Activated CD4-positive, alpha-beta T cell treated with anti-CD3 and anti-CD28 coated beads, Interleukin-2, amount 10 ng/mL, durations not matched to agents 7 days and 5 days (primary cell): ENCODE measurements at places on chromosomes 2 and 18. TPM values are rescaled to one million over a fixed set of nuclear protein-coding genes. Genes with fewer than 3 reads are reported as not detected.
A peak's percentile ranks its signal among the peaks of the same experiment; 100 is the strongest.

- no peaks in the 10 kb centered on the region for H3K36me3 ChIP-seq
- peaks cover 3% of the 10 kb centered on the region for H3K4me1 ChIP-seq
- H3K27ac ChIP-seq, result no peak overlapping the region
- peaks cover 2% of the 10 kb centered on the region for H3K27me3 ChIP-seq
Measured at GRCh38 chr2:60391230-60391629, 162.2 kb downstream of the BCL11A start.

GRCh38 chr18:45589356-45590035 lies 25.8 kb upstream of the SLC14A2 start:
- H3K4me1 ChIP-seq, result no peaks in the 10 kb centered on the region
- no peak overlapping the region for H3K4me3 ChIP-seq
- no peaks in the 10 kb centered on the region for H3K36me3 ChIP-seq
- H3K27ac ChIP-seq, result no peak overlapping the region
- no peak for DNase-seq
- no peaks in the 10 kb centered on the region for H3K27me3 ChIP-seq

GRCh38 chr2:168079236-168079635 lies 168.2 kb downstream of the STK39 start:
- H3K4me1 ChIP-seq, result no peaks in the 10 kb centered on the region
- H3K4me3 ChIP-seq, result no peak overlapping the region
- no peak overlapping the region for H3K27ac ChIP-seq
- DNase-seq, result no peak
- H3K27me3 ChIP-seq, result no peaks in the 10 kb centered on the region

GRCh38 chr18:25097057-25097456 lies 254.9 kb downstream of the ZNF521 start:
- DNase-seq, result no peak

DNA sequence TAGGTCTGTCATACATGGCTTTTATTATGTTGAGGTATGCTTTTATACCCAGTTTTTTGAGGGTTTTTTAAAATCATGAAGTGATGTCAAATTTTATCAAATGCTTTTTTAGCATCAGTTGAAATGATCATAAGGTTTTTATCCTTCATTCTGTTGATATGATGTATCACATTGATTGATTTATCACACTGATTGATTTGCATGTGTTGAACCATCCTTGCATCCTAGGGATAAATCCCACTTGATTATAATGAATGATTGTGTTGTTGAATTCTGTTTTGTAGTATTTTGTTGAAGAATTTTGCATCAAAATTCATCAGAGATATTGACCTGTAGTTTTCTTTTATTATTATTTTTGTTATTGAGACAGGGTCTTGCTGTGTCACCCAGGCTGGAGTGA lies 68.2 kb downstream of the LIMS1 start:
- H3K36me3 ChIP-seq, result peaks cover 6% of the 10 kb centered on the region
- no peak for DNase-seq
- H3K4me1 ChIP-seq, result peaks cover 26% of the 10 kb centered on the region
- no peak overlapping the region for H3K27ac ChIP-seq
- no peak overlapping the region for H3K4me3 ChIP-seq

GRCh38 chr2:210899131-210899530 lies 342.7 kb downstream of the CPS1 start:
- H3K4me1 ChIP-seq, result no peaks in the 10 kb centered on the region
- no peak overlapping the region for H3K4me3 ChIP-seq
- no peak overlapping the region for H3K27ac ChIP-seq

- no peak for DNase-seq
- H3K4me3 ChIP-seq, result no peak overlapping the region
- H3K27me3 ChIP-seq, result no peaks in the 10 kb centered on the region
- H3K36me3 ChIP-seq, result no peaks in the 10 kb centered on the region
- no peaks in the 10 kb centered on the region for H3K4me1 ChIP-seq
- no peak overlapping the region for H3K27ac ChIP-seq
Measured at GRCh38 chr18:22483407-22483806, 65.7 kb upstream of the CTAGE1 start.

GRCh38 chr2:228493852-228494251 lies 312.4 kb upstream of the SPHKAP start:
- no peak overlapping the region for H3K27ac ChIP-seq
- no peaks in the 10 kb centered on the region for H3K27me3 ChIP-seq
- DNase-seq, result no peak
- H3K4me1 ChIP-seq, result no peaks in the 10 kb centered on the region

- H3K36me3 ChIP-seq, result no peaks in the 10 kb centered on the region
- no peak overlapping the region for H3K4me3 ChIP-seq
- no peak overlapping the region for H3K27ac ChIP-seq
- H3K27me3 ChIP-seq, result no peaks in the 10 kb centered on the region
- peaks cover 28% of the 10 kb centered on the region for H3K4me1 ChIP-seq
Measured at GRCh38 chr2:64056021-64056420, 36.8 kb upstream of the VPS54 start.

DNA sequence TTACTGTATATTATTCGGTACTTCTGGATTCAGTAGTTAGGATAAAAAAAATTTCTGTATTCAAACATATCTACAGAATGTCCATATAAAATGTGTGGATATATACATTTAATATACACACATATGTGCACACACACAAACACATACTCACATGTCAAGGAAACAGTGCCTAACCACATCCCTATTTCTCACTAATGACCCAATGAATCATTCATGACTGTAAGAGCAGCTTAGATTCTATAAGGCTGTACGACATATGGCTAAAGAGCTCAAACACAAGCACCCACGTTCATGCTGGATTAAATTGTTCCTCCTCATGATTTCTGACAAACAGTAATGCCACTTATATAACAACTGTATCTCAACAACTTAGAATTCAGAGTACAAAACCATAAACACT lies 457.3 kb downstream of the ADCYAP1 start:
- no peaks in the 10 kb centered on the region for H3K27me3 ChIP-seq
- no peaks in the 10 kb centered on the region for H3K36me3 ChIP-seq
- H3K4me3 ChIP-seq, result no peak overlapping the region
- no peak overlapping the region for H3K27ac ChIP-seq
- no peaks in the 10 kb centered on the region for H3K4me1 ChIP-seq
- no peak for DNase-seq

GRCh38 chr18:76765649-76766048 lies 56.7 kb upstream of the ZNF236 start:
- H3K27me3 ChIP-seq, result peaks cover 18% of the 10 kb centered on the region
- DNase-seq, result no peak
- H3K4me3 ChIP-seq, result no peak overlapping the region
- H3K36me3 ChIP-seq, result peaks cover 23% of the 10 kb centered on the region
- H3K27ac ChIP-seq, result no peak overlapping the region

DNA sequence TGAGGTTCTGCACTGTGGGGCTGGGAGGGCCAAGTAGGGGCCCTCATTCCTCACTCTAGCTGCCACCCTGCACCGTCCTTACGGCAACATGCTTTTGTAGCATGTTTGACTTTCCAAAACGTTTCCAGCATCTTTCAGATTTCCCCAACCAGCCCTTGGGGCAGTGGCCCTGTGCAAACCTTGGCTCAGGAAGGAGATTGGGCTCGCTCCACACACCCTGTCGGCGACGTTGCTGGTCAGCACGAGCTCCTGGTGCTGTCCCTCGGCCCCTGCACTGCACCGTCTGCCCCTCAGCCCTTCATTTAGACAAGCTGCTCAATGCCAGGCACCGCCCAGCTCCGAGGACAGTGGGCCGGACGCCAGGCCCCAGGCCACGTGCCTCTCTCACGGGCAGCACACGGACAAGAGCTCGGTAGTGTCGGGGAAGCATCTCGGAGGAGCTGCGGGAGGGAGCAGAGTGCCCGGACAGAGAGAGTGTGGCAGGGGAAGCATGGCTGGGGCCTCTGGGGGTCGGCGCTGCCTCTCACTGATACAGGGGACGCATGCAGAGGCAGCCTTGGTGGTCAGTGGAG lies 6.9 kb downstream of the GPR17 start:
- no peak overlapping the region for H3K27ac ChIP-seq
- H3K36me3 ChIP-seq, result no peaks in the 10 kb centered on the region
- H3K4me3 ChIP-seq, result no peak overlapping the region
- peaks cover 15% of the 10 kb centered on the region for H3K4me1 ChIP-seq

DNA sequence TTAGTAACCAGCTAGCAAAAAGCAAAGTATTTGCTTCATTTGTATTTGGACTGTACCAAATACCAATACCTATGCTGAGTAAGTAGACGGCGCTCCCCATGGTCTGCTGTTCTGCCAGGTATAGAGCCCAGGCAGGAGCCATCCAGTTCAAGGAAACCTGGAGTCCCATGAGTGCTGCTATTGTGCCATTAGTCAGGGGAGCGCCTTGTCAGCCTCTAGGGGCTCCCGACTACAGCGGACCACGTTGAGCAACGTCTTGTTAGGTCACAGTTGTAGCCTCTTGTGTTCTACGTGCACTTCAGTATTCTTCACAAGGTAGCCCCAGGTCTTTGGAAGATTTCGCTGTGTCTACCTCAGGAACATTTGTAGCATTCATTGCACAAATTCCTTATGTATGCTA lies 21.6 kb upstream of the SLC9A2 start:
- peaks cover 34% of the 10 kb centered on the region for H3K27me3 ChIP-seq
- DNase-seq, result no peak
- H3K4me1 ChIP-seq, result no peaks in the 10 kb centered on the region
- no peak overlapping the region for H3K4me3 ChIP-seq
- no peak overlapping the region for H3K27ac ChIP-seq

GRCh38 chr18:36627637-36628036 lies 201.2 kb downstream of the TPGS2 start:
- DNase-seq, result no peak
- no peaks in the 10 kb centered on the region for H3K36me3 ChIP-seq
- no peaks in the 10 kb centered on the region for H3K27me3 ChIP-seq
- H3K4me1 ChIP-seq, result no peaks in the 10 kb centered on the region
- H3K27ac ChIP-seq, result no peak overlapping the region

DNA sequence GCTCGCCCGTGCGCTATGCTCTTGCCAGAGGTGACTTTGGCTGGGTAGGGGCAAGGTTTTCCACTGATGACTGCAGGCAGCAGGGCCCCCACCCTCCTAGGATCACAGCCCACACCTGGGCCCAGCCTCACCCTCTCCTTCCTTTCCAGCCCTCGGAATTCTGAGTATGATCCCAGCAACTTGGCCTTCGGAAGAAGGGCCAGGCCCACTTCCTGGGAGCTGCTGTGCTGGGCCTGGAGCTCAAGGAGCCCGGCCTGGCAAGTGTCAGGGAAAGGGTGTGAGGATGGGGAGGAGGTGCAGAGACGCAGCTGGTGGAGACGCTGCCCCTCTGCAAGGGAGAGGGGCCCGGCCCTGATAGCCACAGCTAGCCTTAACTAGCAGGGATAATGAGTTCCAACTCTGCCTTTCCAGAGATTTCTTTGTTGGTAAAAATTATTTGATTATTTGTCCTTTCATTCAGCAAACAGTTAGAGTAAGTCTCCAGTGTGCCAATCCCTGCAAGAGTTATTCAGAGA lies 1.7 kb upstream of the CNDP1 start:
- H3K27ac ChIP-seq, result no peak overlapping the region
- H3K36me3 ChIP-seq, result no peaks in the 10 kb centered on the region
- peaks cover 12% of the 10 kb centered on the region for H3K27me3 ChIP-seq
- DNase-seq, result no peak
- H3K4me1 ChIP-seq, result no peaks in the 10 kb centered on the region

- H3K4me1 ChIP-seq, result no peaks in the 10 kb centered on the region
- no peaks in the 10 kb centered on the region for H3K36me3 ChIP-seq
- H3K27me3 ChIP-seq, result no peaks in the 10 kb centered on the region
- no peak overlapping the region for H3K4me3 ChIP-seq
Measured at GRCh38 chr2:66962716-66963115, 434.4 kb upstream of the ETAA1 start.

DNA sequence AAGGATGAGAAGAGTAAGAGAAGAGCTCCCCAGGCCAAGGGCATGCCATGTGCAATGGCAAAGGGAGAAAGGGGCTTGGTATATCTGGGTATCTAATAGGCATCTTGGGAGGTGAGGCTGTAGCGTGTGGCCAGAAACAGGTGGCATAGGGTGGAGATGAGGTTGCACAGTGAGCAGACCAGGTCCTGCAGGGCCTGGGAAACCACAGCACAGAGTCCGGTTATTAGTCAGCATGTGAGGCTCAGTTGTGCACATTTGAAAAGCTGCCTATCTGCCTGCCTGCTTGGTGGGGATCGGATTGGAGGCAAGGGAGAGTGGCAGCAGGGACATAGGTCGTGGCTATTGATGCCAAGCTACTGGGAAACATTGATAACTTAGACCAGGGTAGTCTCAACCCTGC lies 190.6 kb downstream of the TPGS2 start:
- no peak overlapping the region for H3K4me3 ChIP-seq
- no peak overlapping the region for H3K27ac ChIP-seq
- H3K27me3 ChIP-seq, result peaks cover 6% of the 10 kb centered on the region
- no peak for DNase-seq

DNA sequence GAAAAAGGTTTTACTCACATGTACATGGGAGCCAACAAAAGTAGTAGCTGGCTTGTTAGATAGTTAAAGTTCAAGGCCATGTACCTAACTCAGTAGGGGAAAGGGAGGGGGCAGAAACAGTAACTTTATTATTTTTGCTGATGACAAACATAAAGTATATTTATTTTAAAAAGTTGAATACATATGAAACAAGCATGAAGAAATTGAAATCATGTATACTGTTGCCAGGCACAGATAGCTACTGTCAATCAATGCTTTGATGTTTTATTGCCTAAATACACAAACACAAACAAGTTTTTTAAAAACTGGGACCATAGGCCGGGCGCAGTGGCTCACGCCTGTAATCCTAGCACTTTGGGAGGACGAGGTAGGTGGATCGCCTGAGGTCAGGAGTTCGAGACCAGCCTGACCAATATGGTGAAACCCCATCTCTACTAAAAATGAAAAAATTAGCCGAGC lies 7.6 kb upstream of the PSD4 start:
- no peak for DNase-seq
- peaks cover 15% of the 10 kb centered on the region for H3K36me3 ChIP-seq
- peak overlapping the region; percentile 90 for H3K27ac ChIP-seq
- no peaks in the 10 kb centered on the region for H3K27me3 ChIP-seq
- peaks cover 60% of the 10 kb centered on the region for H3K4me1 ChIP-seq

DNA sequence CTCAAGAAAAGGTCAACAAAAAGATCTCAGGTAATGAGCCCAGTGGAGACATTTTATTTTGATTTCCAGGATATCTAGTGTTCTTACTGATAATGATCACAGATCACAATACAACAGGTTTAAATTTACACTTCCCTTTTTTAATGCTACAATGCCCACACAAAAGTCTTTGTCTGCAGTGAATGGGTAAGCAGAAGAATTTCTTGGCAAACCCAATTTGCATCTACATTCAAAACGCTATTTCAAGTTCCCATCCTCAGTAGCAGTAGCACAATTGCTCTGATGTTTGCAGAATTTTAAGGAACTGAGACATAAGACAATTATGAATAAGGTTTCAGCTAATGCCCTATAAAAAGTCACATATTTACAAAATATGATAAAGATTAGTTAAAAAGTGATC lies 929.4 kb upstream of the PIK3C3 start:
- DNase-seq, result no peak
- no peaks in the 10 kb centered on the region for H3K4me1 ChIP-seq

Gene CRACDL
- 0.22 TPM for total RNA-seq

Gene ACMSD
- not detected for total RNA-seq

Gene RUFY4
- 2.1 TPM for total RNA-seq

Gene AQP12A
- not detected for total RNA-seq

Gene BUB1
- total RNA-seq, result 118 TPM

Gene CKAP2L
- total RNA-seq, result 59.1 TPM

Gene SULT1C4
- not detected for total RNA-seq
